ENCODE measurements at places on chromosomes 13 and 19.
A peak's percentile ranks its signal among the peaks of the same experiment; 100 is the strongest.

DNA sequence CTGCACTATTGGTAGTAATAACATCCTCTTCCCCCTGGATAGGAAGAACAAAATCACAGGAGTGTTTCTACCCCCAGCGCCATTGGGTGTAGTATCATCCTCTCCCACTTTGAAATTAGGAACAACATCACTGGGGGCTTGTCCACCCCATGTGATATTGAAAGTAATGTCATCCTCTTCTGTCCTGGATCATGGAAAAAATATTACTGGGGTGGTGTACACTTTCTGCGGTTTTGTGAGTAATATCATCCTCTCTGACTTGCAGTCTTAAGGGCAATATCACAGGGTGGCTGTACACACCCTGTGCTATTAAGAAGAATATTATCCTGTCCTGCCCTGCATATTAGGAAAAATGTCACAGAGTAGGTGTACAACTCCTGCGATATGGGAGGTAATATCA, 4.9 kb upstream of the RGCC start:
- no peak overlapping the region for H3K27ac ChIP-seq
- H3K4me1 ChIP-seq: peaks cover 8% of the 10 kb centered on the region
- DNase-seq: no peak

- H3K36me3 ChIP-seq: no peaks in the 10 kb centered on the region
- no peak overlapping the region for H3K27ac ChIP-seq
- H3K27me3 ChIP-seq: peaks cover 77% of the 10 kb centered on the region
- DNase-seq: no peak
- no peak overlapping the region for H3K4me3 ChIP-seq
- H3K4me1 ChIP-seq: peaks cover 8% of the 10 kb centered on the region
Observed at GRCh38 chr13:98389319-98389718, 187.6 kb downstream of the STK24 start.

DNA sequence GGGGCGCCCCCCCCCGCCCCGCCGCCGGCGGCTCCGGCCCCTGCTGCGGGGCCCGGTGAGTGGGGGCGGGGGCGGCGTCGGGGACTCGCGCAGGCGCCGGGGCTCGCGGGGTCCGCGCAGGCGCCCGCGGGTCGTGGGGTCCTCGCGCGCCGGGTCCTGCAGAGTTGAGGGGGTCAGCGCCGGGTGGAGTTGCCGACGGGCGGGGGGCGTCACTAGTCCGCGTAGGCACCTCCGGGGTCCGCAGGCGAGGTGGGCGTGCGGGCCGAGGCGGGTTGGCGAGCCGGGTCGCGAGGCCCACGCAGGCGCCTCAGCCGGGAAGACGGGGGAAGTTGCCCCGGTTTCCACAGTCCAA, 365 bp downstream of the PPP6R1 start:
- peaks cover 47% of the 10 kb centered on the region for H3K4me1 ChIP-seq
- peaks cover 40% of the 10 kb centered on the region for H3K36me3 ChIP-seq
- peak overlapping the region; percentile 98 for H3K27ac ChIP-seq
- peak overlapping the region; percentile 93 for H3K4me3 ChIP-seq

GRCh38 chr13:67101730-67102467, 128.2 kb downstream of the PCDH9 start:
- H3K4me3 ChIP-seq: no peak overlapping the region
- DNase-seq: no peak
- H3K36me3 ChIP-seq: no peaks in the 10 kb centered on the region

- peaks cover 3% of the 10 kb centered on the region for H3K36me3 ChIP-seq
- H3K27ac ChIP-seq: no peak overlapping the region
- no peaks in the 10 kb centered on the region for H3K4me1 ChIP-seq
- H3K27me3 ChIP-seq: no peaks in the 10 kb centered on the region
- DNase-seq: no peak
Observed at GRCh38 chr19:48341515-48342413, 16.4 kb downstream of the EMP3 start.

DNA sequence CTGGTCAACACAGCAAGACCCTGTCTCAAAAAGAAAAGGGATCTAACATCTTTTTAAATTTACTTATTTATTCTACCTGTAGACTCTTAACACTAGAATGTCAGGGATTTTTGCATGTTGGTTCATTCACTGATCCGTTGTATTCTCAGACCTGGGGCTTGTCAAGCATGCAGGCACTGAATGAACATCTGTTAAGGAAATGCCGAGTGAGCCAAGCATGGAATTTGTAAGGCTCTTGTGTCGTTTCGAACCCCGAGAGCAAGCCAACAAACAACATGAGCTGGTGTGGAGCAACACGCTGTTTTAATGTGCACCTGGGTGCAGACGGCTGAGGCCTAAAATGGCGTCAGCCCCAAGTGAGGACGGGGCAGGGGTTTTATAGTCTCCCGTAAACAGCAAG, 10.0 kb upstream of the OR1M1 start:
- H3K36me3 ChIP-seq: no peaks in the 10 kb centered on the region
- no peaks in the 10 kb centered on the region for H3K27me3 ChIP-seq
- no peak for DNase-seq
- H3K27ac ChIP-seq: no peak overlapping the region

DNA sequence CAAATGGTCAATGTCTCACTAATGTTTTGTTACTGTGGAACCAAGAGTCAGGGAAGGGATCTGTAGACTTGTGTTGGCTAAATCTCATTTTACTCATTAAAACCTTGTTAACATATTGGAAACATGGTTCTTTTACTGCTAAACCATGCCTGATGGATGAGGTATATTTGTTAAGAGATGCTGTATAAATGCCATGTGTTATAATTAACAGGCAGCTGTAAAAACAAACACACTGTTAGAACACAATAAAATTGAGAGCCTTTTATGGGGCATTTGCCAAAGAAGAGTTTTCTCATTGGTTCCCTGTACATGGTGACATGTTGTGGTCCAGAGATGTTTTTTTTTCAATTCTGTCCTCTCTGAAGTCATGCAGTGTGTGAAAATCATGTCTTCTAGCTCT, 121.9 kb downstream of the ESD start:
- H3K27me3 ChIP-seq: no peaks in the 10 kb centered on the region
- peaks cover 8% of the 10 kb centered on the region for H3K4me1 ChIP-seq
- no peak for DNase-seq
- no peak overlapping the region for H3K27ac ChIP-seq
- H3K36me3 ChIP-seq: no peaks in the 10 kb centered on the region

DNA sequence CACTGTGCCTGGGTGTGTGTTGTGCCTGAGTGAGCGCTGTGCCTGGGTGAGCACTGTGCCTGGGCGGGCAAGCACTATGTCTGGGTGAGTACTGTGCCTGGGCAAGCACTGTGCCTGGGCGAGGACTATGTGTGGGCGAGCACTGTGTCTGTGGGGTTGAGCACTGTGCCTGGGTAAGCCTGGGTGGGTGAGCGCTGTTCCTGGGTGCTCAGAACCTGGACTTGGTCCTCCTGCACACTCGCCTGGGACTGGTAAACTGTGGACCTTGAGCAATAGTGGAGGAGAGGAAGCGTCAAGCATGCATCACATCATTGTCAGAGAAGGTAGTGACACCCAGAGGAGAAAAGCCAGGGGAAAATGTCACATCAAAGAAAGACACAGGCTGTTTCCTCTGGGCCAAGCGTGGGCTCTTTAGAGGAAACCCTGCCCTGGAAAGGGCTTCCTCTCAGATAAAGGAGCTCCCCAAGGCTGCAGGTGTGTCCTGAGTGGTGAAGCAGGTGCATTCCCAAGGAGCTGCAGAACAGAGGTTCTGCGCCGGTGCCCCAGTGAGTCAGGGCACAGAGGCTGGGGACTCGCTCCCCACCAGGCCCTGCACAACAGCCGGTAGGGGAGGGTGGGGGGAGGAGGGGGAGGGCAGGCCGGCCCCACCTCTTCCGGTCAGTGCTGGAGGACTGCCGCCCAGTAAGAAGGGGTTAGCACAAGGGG, 141.2 kb downstream of the TEX29 start:
- peaks cover 50% of the 10 kb centered on the region for H3K27me3 ChIP-seq
- no peak overlapping the region for H3K4me3 ChIP-seq
- DNase-seq: no peak
- H3K27ac ChIP-seq: no peak overlapping the region
- H3K4me1 ChIP-seq: no peaks in the 10 kb centered on the region
